ENCODE measurements at places on chromosomes 3 and 15.

- DNase-seq: no peak
Observed at GRCh38 chr3:121175083-121175482, 267.1 kb downstream of the STXBP5L start.

DNA sequence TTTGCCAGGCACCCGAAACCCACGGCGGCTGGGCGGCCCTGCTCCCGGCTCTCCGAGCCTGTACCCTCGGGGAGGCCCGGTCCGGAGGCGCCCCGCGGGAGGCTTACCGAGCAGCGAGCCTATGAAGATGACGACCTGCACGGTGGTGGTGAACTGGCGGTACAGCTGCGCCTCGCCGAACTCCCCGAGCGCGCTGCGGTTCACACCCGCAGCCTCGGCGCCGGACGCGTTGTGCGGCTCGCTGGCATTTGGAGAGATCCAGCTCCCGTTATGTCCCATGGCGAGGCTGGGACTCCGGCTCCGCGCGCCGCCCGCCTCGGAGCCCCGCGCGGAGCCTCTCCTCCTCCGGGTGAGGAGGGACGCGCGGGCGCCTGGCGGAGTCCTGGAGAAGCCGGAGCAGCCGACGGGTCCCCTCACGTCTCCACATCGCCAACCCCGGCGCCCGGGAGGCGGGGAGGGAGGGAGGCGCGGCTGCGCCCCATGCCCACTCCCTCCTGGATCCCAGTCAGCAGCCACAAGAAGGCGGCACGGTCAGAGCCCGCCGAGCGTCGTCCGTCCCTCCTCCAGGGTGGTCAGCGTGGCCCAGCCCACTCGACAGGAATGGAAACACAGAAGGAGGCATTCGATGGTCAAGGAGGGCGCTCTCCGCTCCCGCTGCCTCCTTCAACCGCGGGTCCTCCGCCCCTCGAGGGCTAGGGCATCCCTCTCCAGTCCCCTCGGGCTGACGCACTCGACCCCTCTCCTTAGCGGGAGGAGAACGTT lies at the start of gene GPR176:
GPR176 (minus strand) TSS at position 519 of the 762 bp plus-strand sequence; CDS start at position 279, 240 bp downstream.
- no peak for DNase-seq

- no peak for DNase-seq
Observed at GRCh38 chr15:63712828-63713520, 115.8 kb downstream of the FBXL22 start.

- no peak for DNase-seq
Observed at GRCh38 chr3:134985864-134986715, 191.0 kb downstream of the EPHB1 start.
